ENCODE measurements at places on chromosomes 11 and 22. TPM values are rescaled to one million over a fixed set of nuclear protein-coding genes. Genes with fewer than 3 reads are reported as not detected.

BRSK2 gene
- total RNA-seq: not detected

ABTB2 gene
- 16.8 TPM for total RNA-seq

ASRGL1 gene
- total RNA-seq: 3.7 TPM

RIMBP3B gene
- 0.05 TPM for total RNA-seq

TRIOBP gene
- 55.2 TPM for total RNA-seq

CBLIF gene
- not detected for total RNA-seq

SHANK3 gene
- not detected for total RNA-seq

KBTBD3 gene
- total RNA-seq: 7.9 TPM

TEX12 gene
- not detected for total RNA-seq

FGF19 gene
- not detected for total RNA-seq

AGBL2 gene
- 10.3 TPM for total RNA-seq

CRYBB2 gene
- total RNA-seq: not detected

DENND5A gene
- total RNA-seq: 15.9 TPM

ALDH3B1 gene
- total RNA-seq: not detected

APIP gene
- total RNA-seq: 30.0 TPM

GGTLC3 gene
- total RNA-seq: not detected

SAA4 gene
- not detected for total RNA-seq

OR5A1 gene
- not detected for total RNA-seq

PRR14L gene
- 62.2 TPM for total RNA-seq

GPR83 gene
- 0.09 TPM for total RNA-seq

LRRC10B gene
- 0.09 TPM for total RNA-seq

PIH1D2 gene
- total RNA-seq: not detected

SCT gene
- not detected for total RNA-seq

GLB1L2 gene
- 2.0 TPM for total RNA-seq

OR5B21 gene
- 0.96 TPM for total RNA-seq

OSBPL5 gene
- total RNA-seq: 2.6 TPM

BAIAP2L2 gene
- total RNA-seq: 0.37 TPM

GAL gene
- not detected for total RNA-seq

MYO18B gene
- 3.6 TPM for total RNA-seq

APOA1 gene
- not detected for total RNA-seq

CABP4 gene
- total RNA-seq: 0.96 TPM

OR9G1 gene
- total RNA-seq: not detected

ANAPC15 gene
- 53.8 TPM for total RNA-seq

OR9G4 gene
- not detected for total RNA-seq

ARHGAP1 gene
- total RNA-seq: 61.9 TPM

PRG3 gene
- not detected for total RNA-seq

SLC16A8 gene
- not detected for total RNA-seq

SLC22A6 gene
- not detected for total RNA-seq

PRODH gene
- total RNA-seq: 1.0 TPM

LARGE2 gene
- 0.64 TPM for total RNA-seq

BCR gene
- 40.2 TPM for total RNA-seq

ASCL3 gene
- not detected for total RNA-seq

DRICH1 gene
- total RNA-seq: 0.23 TPM

LGALS1 gene
- total RNA-seq: 1,515 TPM

GSTT2 gene
- total RNA-seq: not detected

DPP3 gene
- 79.6 TPM for total RNA-seq

RAG1 gene
- 0.32 TPM for total RNA-seq

CEP126 gene
- 0.63 TPM for total RNA-seq

SCUBE1 gene
- total RNA-seq: 0.40 TPM

TSSK2 gene
- total RNA-seq: not detected

TH gene
- total RNA-seq: not detected

DGCR6 gene
- 1.1 TPM for total RNA-seq

EHD1 gene
- total RNA-seq: 155 TPM

All from activated CD8-positive, alpha-beta memory T cell treated with anti-CD3 and anti-CD28 coated beads, Interleukin-2, amount 10 ng/mL, durations not matched to agents 7 days and 5 days (primary cell).